ENCODE measurements at places on chromosomes 3 and 15.

GRCh38 chr15:40008061-40008765 lies 30.8 kb downstream of the SRP14 start:
- peak; percentile 10 for DNase-seq

DNA sequence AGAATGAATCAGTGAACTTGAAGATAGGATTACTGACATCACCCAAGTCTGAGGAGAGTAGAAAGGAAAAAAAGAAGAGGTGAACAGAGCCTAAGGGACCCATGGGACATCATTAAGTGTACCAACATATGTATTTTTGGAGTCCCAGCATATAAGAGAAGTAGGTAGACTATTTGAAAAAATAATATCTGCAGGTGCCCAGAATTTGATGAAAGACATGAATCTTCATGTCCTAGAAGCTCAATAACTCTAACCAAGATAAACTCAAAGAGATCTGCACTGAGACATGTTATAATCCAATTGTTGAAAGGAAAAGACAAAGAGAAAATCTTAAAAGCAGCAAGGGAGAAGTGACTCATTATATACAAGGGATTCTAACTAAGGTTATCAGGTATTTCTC lies 39.0 kb downstream of the SPESP1 start:
- no peak for DNase-seq

DNA sequence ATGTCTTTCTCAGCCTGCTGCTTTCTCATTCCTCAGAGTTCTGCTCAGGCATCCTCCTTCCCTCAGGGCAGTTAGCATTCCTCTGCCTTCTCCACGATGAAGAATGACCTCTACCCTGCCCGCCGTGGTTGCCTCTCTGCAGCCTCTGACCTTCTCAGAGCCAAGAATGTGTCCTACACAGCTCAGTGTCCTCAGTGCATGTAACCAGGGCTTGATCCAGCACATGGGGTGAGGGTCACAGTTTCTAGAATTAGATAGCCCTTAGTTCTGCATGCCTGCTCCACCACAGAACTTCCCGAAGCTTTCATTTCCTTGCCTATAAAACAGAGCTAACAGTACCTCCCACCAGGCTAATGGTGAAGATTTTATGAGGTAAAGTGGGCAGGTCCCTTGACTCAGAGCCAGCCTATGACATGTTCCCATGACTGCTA lies 182.1 kb downstream of the CLSTN2 start:
- no peak for DNase-seq

DNA sequence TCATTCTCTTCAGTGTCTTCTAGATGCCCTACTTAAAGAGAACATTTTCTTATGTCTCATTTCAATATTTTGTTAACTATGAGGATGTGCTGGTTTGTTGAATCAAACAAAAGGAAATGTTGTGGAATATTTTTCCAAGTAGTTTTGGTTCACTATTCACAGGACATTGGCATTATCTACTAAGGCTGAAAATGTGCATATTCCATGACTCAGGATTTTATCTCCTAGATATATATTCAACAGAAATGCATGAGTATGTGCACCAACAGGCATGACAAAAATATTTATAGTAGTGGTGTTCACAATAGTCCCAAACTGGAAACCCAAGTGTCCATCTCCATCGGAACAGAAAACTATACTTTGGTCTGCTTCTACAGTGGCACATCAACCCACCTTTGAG lies 16.7 kb upstream of the NR1I2 start:
- no peak for DNase-seq

DNA sequence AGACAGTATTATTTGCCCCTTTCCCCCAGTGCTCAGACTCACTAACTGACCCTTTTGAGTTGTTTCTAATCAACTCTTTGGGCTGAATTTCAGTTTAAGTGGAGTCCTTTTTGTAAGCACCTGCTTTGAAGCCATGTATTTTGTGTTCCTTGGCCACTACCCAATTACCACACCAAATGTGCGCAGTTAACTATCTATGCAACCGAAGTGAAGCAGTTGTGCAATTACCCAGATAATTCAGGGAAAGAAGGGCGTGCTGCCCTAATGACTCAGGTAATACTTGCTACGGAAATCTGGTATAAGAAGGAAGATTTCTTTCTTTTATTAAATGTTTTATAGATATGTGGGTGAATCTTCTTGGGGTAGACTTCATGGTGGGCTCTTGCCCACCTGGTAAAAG lies 371.9 kb upstream of the TBL1XR1 start:
- DNase-seq, result no peak

GRCh38 chr15:74270854-74271520 lies 34.9 kb downstream of the CCDC33 start:
- no peak for DNase-seq

DNA sequence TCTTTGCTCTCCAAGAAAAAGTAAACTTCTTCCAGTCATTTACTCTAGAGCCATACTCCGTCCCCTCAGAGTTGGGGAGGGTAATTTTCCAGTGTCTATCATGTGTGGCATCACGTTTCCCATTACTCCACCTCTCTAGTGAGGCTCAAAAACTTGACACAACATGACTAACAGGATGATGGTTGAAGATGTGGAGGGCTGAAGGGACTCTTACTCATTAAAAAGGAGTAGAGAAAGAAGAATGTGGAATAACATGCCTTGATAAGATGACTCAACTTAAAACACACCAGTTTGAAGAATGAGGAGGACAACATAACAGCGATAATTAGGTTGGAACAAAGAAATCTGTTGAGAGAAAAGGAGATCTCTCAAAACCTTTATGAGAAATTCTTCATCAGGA lies 894.3 kb downstream of the OTOL1 start:
- DNase-seq, result peak; percentile 88

- no peak for DNase-seq
Observed at GRCh38 chr3:134704556-134704955, 53.7 kb upstream of the KY start.

DNA sequence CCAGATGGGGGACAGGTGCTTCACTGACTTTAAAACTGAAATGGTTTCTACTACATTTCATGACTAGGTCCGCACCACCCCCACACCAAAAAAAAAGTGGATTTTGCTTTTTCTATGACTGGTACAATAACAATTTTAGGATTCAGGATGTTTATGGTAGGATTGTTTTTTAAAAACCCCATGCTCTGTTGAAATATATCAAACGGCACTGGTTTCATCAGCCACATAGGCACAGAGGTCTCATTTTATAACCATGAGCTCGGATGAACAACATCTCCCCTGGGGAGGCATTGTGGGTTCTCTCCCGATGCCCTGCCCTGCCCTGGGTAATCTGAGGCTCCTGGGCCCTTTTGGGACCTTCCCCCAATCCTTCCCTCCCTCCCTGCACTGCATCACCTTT lies 202.7 kb upstream of the KBTBD8 start:
- peak; percentile 59 for DNase-seq

GRCh38 chr3:23949784-23950183 lies 4.7 kb downstream of the NR1D2 start:
- no peak for DNase-seq

DNA sequence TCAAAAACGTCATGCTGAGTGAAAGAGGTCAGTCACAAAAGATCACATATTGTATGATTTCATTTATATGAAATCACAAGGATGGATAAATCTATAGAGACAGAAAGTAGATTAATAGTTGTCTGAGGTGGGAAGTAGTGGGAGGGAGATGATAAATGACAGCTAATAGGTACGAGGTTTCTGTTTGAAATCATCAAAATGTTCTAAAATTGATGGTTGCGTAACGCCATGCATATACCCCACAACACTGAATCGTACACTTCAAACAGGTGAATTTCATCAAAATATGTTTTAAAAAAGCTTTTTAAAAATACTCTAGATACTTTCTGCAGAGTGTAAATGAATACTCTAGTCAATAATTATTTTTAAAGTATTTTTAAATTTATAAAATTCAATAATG lies 303.0 kb upstream of the STAC start:
- no peak for DNase-seq

DNA sequence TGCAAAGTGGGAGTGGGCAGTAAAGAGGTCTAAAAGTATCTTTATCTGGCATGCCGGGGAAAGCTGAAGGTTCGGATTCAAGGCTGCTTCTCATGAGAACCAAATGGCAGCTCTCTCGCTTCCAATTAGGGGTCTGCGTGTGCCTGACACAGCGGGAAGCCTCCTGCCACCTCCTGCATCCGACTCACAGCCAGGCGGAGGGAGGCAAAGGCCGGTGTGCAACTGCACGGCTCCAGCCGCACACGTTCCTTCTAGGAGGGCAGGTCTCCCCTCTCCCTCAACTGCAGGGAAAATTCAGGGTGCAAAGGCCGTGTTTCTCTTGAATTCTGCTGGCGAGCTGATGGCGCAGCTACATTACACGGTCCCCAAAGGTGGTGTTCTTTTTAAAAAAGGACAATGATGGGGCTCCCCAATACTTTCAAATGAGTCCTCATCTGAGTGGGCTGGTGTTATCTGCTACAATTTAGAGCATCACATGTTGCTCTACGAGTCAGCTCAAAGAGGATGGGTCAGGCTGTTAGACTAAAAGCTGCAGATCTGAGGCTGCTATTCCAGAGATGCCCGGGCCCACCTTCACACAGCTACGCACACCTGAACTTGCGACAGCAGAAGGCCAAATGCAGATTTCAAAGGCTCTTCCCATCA lies 226.6 kb downstream of the ADAMTS17 start:
- DNase-seq, result no peak

DNA sequence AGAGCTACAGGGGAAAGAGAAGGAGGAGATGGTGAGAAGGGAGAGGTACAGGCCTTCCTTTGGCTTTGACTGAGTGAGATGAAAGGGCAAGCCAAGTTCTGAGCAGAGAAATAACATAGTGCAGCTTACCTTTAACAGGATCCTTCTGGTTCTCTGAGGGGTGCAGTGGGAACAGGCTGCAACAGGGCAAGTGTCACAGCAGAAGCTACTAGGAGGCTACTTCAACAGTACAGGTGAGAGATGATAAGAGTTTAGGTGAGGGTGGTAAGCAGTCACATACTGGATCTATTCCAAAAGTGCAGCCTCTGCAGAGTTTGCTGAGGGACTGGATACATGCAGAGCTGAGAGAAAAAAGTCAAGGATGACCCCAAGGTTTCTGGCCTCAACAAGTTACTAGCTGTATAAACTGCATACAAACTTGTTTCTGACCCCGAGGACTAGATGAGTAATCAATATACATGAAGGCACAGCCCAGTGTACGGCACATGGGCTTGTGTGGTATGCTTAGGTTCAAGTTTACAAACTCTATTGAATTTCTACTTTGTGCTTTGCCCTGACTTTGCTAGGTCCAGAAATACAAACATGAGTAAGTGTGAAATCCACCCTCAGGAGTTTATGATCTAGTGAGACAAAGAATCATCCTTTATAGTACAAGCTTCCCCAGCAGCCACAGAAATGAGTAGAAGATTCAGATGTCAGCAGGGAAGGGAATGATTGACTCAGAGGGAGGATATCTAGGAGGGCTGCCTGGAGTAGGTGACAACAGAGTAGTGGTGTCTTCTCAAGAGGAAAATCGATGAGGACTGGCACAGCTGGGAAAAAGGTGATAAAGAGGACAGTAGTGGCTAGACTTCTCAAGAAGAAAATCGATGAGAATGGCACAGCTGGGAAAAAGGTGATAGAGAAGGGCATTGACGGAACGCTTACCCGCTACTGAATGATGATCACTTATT lies 78.2 kb upstream of the TJP1 start:
- no peak for DNase-seq

GRCh38 chr15:52228921-52229320 lies 37.7 kb upstream of the GNB5 start:
- no peak for DNase-seq

GRCh38 chr3:114962189-114962588 lies 184.9 kb downstream of the ZBTB20 start:
- DNase-seq, result no peak

DNA sequence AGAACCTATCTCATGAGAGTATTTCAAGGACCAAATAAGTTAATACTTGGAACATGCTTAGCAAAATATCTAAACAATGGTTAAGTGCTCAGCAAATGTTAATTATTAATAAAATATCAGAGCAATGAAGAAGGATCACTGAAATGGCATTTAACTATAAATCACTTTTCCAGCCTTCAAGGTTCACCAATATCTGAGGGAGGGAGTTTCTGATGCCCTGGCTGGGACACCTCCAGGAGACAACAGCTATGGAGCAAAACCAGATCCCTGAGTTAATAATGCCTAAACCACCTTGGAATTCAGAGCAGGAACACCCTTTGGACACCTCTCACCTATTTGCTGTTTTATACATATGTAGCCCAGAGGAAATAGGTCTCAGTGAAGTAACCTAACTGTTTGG lies 6.4 kb upstream of the FAM174B start:
- no peak for DNase-seq

DNA sequence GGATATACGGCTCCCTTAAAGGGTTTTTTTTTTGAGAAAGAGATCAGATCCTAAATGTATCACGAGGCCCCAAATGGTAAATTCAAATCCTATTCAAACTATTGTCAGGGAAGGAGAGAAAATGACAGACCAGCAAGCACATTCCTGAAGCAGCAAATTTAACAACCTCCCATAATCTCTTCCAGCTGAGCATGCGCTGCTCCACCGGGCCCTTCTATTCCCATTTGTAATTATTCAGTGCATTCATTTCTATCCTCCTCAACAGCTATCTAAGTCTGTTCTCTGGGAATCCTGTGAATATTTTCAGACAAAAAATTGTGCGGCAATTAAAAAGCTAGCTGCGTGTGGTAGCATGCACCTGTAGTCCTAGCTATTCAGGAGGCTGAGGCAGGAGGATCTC lies 43.2 kb downstream of the MAGI1 start:
- DNase-seq, result no peak

- DNase-seq, result no peak
Observed at GRCh38 chr3:4749567-4750002, 229.7 kb upstream of the BHLHE40 start.

DNA sequence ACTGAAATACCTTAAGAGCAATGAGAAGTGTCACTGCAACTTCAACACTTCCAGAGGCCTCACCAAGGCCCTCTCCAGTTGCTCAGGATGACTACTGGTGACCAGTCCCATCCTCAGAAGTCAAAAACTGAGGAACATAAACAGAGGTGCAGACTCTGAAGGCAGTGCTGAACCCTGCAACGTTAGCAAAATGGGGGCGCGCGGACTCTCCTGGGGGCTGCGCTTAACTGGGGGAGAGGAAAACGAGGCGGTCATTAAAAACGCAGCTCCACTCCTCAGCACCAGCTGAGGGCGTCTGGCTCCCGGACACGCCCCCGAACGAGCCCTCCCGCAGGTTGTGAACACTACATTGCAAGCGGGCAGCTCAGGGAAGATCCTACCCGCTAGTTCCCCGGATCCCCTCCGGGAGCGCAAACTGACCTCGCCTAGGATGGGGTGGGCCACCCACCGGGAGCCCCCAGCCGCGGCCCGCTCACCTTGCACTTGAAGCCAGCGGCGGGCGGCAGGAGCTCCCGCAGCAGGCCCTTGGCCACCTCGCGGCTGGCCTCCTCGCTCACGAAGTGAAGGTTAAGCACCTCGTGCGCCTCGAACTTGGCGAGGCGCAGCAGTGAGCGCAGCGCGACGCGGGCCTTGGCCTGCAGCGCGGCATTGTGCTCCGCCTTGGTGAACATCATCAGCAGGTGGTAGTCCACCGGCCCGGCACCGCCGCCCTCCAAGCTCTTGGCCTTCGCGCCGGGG lies 711 bp downstream of the XXYLT1 start:
- DNase-seq, result peak; percentile 29

All from fibroblast of mammary gland (primary cell).